ENCODE measurements at places on chromosomes 2 and 18.
A peak's percentile ranks its signal among the peaks of the same experiment; 100 is the strongest.

GRCh38 chr2:102449370-102449974, 23.6 kb upstream of the SLC9A4 start:
- no peaks in the 10 kb centered on the region for H3K27me3 ChIP-seq
- H3K36me3 ChIP-seq, result no peaks in the 10 kb centered on the region
- H3K4me3 ChIP-seq, result no peak overlapping the region
- no peak overlapping the region for H3K27ac ChIP-seq

GRCh38 chr2:33321876-33322483, 154.5 kb upstream of the RASGRP3 start:
- no peak overlapping the region for H3K27ac ChIP-seq
- H3K4me1 ChIP-seq, result peaks cover 4% of the 10 kb centered on the region
- no peaks in the 10 kb centered on the region for H3K27me3 ChIP-seq
- no peaks in the 10 kb centered on the region for H3K36me3 ChIP-seq

- peaks cover 3% of the 10 kb centered on the region for H3K27me3 ChIP-seq
- H3K36me3 ChIP-seq, result no peaks in the 10 kb centered on the region
- H3K4me1 ChIP-seq, result peaks cover 24% of the 10 kb centered on the region
- DNase-seq, result no peak
Measured at GRCh38 chr2:110858135-110858725, 125.9 kb downstream of the ACOXL start.

DNA sequence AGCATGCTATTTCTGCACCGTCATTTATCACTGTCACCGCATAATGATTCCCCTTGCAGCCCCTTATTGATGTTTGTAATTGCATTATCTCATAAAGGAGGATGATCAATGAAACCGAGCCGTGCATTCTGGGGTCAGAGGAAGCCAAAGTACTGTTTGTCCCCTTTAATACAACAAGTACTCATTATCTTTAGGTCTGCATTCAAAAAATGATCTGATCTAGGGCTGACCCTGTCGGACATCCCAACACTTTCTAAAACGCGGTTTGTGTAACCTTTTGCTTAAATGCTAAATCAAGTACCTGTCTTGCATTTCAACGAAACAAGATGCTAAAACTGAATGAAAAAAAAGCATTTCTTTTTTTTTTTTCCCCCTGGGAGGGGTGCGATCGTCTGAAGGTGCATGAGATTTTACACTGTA, 143.8 kb downstream of the MEIS1 start:
- peak overlapping the region; percentile 99 for H3K27ac ChIP-seq
- H3K27me3 ChIP-seq, result no peaks in the 10 kb centered on the region
- H3K4me1 ChIP-seq, result peaks cover 42% of the 10 kb centered on the region
- DNase-seq, result no peak

DNA sequence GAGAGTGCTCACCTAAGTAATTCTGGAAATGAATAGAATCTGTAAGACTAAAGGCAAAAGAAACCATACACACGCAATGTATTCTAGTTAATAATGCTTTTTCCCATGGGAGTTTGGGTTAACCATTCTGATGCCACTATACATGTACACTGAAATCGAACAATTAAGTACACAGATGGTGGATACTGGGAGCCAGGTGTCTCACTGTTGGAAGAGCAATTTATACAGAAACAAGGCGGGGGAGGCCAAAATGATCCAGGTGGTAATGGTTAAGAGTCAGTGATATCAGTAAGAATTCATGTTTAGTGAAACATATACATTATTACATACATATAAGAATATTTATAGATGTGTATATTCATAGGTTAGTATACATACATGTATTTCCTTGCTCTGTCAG, 67.2 kb downstream of the TMEM131 start:
- H3K36me3 ChIP-seq, result peaks cover 12% of the 10 kb centered on the region
- DNase-seq, result no peak
- no peak overlapping the region for H3K27ac ChIP-seq
- H3K4me1 ChIP-seq, result peaks cover 35% of the 10 kb centered on the region
- H3K27me3 ChIP-seq, result no peaks in the 10 kb centered on the region

DNA sequence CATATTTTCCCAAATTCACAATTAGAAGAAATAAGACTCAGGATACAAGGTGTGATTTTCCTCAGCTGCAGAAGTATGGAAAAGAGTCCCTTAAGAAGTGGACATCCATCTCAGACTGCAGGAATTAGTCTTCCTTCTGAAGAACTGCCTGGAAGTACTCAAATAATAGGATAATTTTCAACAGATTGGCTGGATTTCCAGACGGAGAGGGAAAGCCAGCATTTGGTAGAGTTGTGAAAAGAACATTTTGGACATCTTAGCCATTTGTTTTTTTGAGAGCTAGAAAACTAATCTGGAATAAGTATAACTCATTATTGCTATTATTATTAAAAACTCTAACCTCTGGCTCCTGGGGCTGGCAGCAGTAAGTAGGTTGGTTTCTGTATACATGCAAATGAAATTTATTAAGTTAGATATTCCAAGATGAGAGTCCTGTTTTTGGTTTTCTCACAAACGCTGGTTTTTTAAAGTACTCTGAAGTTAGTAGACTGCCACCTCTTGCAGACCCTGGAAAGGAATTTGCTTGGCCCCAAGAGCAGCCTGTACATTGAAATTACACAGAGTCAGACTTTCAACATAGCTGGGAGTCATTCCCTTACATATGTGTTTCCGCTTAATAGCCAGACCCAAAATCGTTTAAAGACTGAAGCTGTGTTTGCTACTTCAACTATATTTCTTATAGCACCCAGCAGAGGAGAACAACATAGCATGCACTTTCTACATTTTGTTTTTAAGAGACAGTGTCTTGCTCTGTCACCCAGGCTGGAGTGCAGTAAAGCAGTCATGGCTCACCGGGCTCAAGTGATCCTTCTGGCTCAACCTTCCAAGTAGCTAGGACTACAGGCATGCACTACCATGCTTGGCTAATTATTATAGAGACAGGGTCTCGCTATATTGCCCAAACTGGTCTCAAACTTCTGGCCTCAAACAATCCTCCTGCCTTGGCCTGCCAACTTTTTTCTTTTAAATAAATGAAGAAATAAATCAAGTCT, 142.4 kb downstream of the THADA start:
- DNase-seq, result no peak
- peaks cover 25% of the 10 kb centered on the region for H3K4me1 ChIP-seq
- H3K27me3 ChIP-seq, result no peaks in the 10 kb centered on the region
- H3K27ac ChIP-seq, result no peak overlapping the region

DNA sequence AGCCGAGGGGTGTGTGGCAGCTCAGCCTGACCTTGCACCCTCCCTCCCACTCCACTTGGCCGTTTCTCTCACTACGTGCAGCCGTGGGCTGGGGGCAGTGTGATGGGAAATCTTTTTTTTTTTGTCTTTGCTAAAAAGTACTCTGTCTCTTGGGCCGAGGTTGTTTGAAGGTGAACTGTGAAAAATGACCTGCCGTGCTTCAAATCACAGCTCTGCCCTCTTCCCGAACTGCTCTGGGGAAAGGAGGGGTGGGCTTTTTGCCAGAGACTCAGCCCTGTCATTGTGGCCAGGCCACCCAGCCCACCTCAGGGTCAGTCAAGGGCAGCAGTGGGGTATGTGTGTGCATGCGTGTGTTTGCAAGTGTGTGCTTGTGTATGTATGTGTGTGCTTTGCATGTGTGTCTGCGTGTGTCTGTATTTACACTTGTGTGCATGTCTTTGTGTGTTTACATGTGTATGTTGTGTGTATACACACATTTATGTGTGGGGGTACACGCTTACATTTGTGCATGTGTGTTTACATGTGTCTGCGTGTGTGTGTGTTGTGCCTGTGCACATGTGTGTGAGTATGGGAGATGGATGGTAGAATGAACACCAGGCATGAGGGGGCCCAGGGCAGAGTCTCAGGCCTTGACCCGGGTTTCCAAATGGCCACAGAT, 61.3 kb upstream of the HAAO start:
- no peak overlapping the region for H3K4me3 ChIP-seq
- peaks cover 8% of the 10 kb centered on the region for H3K27me3 ChIP-seq
- no peak for DNase-seq
- H3K4me1 ChIP-seq, result peaks cover 9% of the 10 kb centered on the region
- H3K27ac ChIP-seq, result no peak overlapping the region

DNA sequence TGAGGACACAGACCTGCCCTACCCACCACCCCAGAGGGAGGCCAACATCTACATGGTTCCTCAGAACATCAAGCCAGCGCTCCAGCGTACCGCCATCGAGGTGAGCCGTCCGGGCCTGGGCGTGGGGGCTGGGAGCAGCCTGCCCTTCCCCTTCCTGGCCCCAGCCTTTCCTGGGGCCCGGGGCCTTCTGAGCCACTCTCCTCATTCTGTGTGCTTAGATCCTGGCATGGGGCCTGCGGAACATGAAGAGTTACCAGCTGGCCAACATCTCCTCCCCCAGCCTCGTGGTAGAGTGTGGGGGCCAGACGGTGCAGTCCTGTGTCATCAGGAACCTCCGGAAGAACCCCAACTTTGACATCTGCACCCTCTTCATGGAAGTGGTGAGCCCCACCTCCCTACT, 157.9 kb downstream of the DYSF start:
- no peaks in the 10 kb centered on the region for H3K4me1 ChIP-seq
- no peak overlapping the region for H3K4me3 ChIP-seq
- DNase-seq, result peak; percentile 5
- H3K27ac ChIP-seq, result no peak overlapping the region
- peaks cover 12% of the 10 kb centered on the region for H3K27me3 ChIP-seq
- no peaks in the 10 kb centered on the region for H3K36me3 ChIP-seq

- no peak overlapping the region for H3K4me3 ChIP-seq
- no peaks in the 10 kb centered on the region for H3K27me3 ChIP-seq
- H3K4me1 ChIP-seq, result no peaks in the 10 kb centered on the region
- no peak for DNase-seq
Measured at GRCh38 chr2:105244451-105244850, 2.9 kb downstream of the GPR45 start.

- H3K36me3 ChIP-seq, result no peaks in the 10 kb centered on the region
- H3K27ac ChIP-seq, result no peak overlapping the region
Measured at GRCh38 chr2:240203788-240204270, 63.4 kb upstream of the OTOS start.

DNA sequence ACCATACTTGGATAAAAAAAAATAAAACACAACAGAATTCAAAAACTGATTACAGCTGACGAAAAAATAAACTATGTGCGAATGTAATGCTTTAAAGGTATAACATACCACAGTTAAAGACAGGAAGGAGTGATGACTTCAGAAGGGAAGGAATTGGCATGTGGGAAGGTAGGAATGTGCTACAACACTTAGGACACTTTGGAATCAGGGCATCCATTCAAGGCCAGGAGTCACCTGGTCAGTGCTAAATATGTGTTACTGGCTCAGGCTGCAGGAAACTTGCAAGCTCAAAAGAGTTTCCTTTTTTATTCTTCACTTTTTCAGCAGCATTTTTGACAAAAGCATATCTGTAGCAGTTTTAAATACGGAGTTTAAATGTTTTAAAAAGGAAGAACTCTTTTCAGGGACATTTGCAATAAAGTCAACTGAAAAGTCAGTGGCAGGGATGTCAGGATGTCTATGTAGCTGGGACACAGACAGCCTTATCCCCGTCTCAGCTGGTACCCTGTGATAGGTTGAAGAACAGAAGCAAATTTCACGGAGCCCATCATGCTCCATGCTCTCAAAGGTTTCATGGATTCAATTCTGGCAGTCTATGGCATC, 138.0 kb upstream of the KLHL14 start:
- H3K27ac ChIP-seq, result no peak overlapping the region
- no peak overlapping the region for H3K4me3 ChIP-seq
- no peaks in the 10 kb centered on the region for H3K4me1 ChIP-seq
- no peak for DNase-seq
- peaks cover 21% of the 10 kb centered on the region for H3K27me3 ChIP-seq
- peaks cover 1% of the 10 kb centered on the region for H3K36me3 ChIP-seq

DNA sequence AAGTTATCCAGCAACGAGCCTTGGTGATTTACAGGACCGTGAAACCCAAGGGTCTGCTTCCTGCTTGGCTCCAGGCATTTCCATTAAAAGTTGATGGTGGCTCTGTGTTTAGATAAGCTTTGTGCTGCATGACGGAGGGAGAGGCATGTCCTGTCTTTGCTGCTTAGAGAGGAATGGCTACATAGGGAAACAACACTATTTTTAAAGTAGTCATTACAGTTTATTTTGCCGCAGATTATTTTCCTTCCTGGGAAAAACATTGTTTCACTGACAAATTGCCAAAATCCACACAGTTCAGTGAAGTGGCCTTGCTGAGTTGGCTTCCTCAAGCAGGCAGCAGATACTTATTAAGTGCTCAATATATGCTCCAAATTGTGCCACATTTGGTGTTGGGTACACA, 98.5 kb downstream of the THSD7B start:
- no peak overlapping the region for H3K4me3 ChIP-seq
- no peak for DNase-seq

DNA sequence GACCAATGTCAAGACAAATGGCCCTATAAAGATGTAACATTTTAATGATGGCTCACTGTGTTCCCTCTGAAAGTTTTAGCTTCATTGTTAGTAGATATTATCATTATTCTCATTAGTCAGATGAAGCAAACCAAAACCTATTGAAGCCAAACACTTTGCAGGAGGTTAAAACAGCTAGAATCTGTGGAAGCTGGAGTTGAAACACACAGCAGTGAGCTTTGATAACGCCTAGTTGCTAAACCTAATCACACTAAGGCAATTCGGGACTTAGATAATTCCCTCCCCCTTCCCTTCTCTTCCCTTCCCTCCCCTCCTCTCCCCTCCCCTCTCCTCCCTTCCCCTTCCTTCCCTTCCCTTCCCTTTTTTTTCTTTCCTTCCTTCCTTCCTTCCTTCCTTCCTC, 165.7 kb downstream of the TRIB2 start:
- H3K36me3 ChIP-seq, result no peaks in the 10 kb centered on the region
- no peaks in the 10 kb centered on the region for H3K27me3 ChIP-seq
- no peak overlapping the region for H3K4me3 ChIP-seq
- H3K27ac ChIP-seq, result no peak overlapping the region
- H3K4me1 ChIP-seq, result no peaks in the 10 kb centered on the region

DNA sequence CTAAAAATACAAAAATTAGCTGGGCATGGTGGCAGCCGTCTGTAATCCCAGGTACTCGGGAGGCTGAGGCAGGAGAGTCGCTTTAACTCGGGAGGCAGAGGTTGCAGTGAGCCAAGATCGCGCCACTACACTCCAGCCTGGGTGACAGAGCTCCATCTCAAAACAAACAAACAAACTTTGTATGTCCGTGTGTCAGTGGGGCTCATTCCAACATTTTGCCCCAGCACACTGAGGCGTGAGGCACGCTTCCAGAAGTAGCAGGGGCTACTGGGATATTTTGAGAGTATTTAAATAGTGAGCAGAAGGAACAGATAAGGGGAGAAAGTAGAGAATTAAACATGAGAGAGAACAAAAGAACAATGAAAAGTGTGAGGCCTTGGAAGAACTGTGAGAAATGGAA, 83.3 kb upstream of the TANK start:
- H3K36me3 ChIP-seq, result no peaks in the 10 kb centered on the region
- H3K27me3 ChIP-seq, result no peaks in the 10 kb centered on the region
- no peak overlapping the region for H3K4me3 ChIP-seq
- no peaks in the 10 kb centered on the region for H3K4me1 ChIP-seq

DNA sequence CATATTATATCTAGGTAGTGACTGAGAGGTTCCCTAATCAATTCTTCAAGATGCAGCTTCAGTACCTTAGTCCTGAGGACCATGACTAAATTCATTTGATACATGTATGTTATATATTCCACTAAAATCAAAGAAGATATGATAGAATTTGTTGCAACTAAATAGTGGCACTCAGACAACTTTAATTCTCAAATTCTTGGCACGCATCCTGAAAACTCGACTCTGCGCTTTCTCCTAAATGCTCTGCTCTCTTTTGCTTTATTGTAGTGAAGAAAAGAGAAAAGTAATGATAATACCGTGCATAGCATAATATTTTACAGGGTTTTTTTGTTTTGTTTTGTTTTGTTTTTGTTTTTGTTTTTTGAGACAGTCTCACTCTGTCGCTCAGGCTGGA, 475.3 kb downstream of the ARHGAP15 start:
- DNase-seq, result no peak
- no peak overlapping the region for H3K27ac ChIP-seq

GRCh38 chr2:100071335-100072043, 70.9 kb downstream of the AFF3 start:
- no peak for DNase-seq
- H3K4me3 ChIP-seq, result no peak overlapping the region
- peaks cover 22% of the 10 kb centered on the region for H3K27me3 ChIP-seq
- no peak overlapping the region for H3K27ac ChIP-seq
- H3K4me1 ChIP-seq, result peaks cover 32% of the 10 kb centered on the region
